ENCODE measurements at places on chromosomes 13 and 19. TPM values are rescaled to one million over a fixed set of nuclear protein-coding genes. Genes with fewer than 3 reads are reported as not detected.

GRCh38 chr13:80037505-80037888 is 303.4 kb downstream of the SPRY2 start:
- ATAC-seq: no peak

GRCh38 chr13:32932376-32932775 is 83.8 kb upstream of the KL start:
- no peak for ATAC-seq

DNA sequence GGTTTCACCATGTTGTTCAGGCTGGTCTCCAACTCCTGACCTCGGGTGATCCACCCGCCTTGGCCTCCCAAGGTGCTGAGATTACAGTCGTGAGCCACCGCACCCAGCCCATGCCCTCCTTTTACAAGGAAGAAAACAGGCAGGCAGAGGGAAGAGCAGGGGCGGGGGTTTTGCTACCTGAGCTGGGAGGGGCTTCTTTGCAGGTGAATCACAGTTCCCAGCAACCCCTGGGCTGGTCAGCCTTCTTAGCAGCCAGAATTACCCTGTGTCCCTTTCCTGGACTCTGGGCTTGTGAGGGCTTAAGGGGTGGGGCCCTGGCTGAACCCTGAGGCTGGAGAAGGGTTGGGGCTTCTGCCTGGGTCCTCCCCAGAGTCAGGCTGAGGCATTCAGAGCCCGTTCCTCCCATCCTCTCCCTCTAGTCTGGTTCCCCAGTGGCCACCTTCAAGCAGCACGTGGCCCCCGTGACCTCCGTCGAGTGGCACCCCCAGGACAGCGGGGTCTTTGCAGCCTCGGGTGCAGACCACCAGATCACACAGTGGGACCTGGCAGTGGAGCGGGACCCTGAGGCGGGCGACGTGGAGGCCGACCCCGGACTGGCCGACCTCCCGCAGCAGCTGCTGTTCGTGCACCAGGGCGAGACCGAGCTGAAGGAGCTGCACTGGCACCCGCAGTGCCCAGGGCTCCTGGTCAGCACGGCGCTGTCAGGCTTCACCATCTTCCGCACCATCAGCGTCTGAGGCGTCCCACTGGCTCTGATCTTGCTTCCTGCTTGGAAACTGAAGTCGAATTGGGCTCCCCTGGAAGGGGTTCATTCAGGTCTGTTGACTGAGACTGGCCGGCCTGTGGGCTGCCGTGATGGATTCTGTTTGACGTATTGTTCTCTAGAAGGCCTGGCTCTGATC is 2.8 kb upstream of the KCNJ14 start:
- ATAC-seq: no peak

GRCh38 chr13:98353750-98354149 is 176.7 kb upstream of the RNF113B start:
- no peak for ATAC-seq

- no peak for ATAC-seq
Observed at GRCh38 chr13:54226876-54227275, 1198.3 kb downstream of the OLFM4 start.

- no peak for ATAC-seq
Observed at GRCh38 chr19:2145831-2146241, 5.5 kb downstream of the AP3D1 start.

- ATAC-seq: no peak
Observed at GRCh38 chr13:30796132-30796572, 60.8 kb downstream of the ALOX5AP start.

DNA sequence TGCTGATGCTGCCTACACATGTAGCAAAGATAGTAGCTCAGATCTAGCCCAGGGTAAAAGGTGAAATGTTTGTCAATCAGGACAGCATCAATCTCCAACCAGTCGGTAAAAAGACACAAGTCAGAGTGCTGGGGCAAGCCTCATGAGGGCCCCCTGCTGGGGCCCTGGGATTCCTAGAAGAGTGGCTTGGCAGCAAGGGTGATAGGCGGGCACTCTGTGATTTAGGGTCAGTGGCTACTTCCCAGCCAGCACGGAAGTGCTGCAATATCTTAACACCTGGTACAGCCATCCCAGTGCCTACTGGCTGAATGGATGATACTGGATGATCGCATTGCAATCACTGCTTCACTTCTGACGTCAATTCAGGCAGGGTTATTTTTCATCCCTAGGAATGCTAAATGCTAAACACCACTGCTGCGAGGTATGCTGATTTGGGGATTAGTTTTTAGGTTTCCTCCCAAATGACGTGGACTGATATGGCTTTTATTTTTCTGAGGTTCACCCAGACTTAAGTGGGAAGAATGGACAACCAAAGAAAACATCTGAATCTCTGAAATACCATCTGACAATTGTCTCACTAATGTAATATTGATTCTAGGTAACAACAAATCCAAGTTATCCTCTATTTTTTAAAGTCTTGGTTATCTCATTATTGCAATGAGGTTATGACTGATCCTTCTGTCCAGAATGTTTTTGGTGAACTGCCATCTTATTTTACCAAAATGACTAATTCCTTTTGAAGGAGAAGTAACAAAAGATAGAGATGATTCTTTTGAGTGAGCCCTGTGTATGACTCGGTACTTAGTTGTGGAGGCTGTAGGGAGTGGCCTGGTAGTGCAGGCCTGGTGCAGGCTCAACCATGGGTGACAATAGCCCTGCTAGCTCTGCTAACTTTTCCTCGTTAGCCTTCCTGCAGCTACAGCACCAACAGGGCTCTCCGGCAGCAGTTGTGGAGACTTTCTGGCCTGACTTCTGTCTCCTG is 432.5 kb downstream of the FGF9 start:
- ATAC-seq: no peak

GRCh38 chr19:10226376-10227025 is 4.6 kb downstream of the S1PR2 start:
- peak; percentile 86 for ATAC-seq

GRCh38 chr19:4518345-4519171 is at the start of gene PLIN4:
Gene PLIN4, minus strand, starts transcription at chr19:4518486. Its CDS starts 214 bp downstream, at chr19:4518272.
- ATAC-seq: peak; percentile 94

- no peak for ATAC-seq
Observed at GRCh38 chr13:102152790-102153189, 249.1 kb downstream of the FGF14 start.

- no peak for ATAC-seq
Observed at GRCh38 chr13:31227870-31228269, 28.1 kb downstream of the B3GLCT start.

DNA sequence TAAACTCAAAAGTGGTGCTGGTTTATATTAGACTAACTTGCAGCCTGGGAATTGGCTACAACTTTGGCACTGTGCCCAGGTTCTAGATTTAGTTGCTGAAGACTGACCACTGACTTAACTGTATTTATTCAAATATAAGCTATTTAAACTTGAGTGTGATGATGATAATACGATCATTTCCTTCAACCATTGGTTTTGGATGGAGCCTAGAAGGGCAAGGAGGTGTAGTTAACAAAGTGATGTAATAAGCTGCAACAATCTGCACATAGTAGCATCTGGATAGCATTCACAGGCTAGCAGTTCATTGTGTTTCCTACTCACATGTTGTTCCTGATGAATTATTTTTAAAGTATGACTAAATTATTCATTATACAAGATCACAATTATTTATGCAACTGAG is 55.2 kb upstream of the DACH1 start:
- no peak for ATAC-seq

- ATAC-seq: no peak
Observed at GRCh38 chr19:13669780-13670355, 94.5 kb upstream of the MRI1 start.

DNA sequence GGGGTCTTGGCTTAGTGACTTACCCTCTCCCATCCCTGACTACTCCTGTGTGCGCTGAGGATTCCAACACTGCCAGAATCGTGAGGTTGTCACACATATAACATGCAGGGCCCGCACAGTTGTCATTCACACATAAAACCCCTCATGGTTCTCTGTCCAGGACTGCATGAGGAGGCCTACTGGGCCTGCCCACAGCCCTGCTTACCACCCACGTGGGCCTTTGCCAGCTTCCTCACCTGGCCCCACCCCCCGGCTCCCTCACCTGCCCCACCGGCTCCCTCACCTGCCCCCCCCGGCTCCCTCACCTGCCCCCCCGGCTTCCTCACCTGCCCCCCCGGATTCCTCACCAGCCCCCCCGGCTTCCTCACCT is 197.2 kb downstream of the TEX29 start:
- ATAC-seq: no peak

- ATAC-seq: no peak
Observed at GRCh38 chr19:50601407-50602088, 33.3 kb upstream of the LRRC4B start.

DNA sequence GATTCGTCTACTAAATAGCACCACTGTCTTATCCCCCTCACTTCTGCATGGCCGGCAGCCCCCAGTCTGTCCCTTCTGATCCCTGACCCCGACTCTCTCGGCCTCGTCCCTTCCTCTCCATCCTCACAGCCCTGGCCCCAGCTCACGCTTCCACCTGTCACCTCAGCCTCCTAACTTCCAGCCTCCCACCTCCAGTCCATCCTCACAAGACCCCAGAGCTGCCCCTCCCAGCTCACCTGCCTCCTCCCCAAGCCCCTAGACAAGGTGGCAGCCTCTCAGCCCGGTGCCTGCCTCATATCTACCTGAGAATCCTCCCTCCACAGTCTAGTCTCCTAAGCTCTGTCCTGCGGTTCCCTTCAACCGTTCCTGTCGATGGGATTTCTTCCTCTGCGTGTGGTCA is 10.0 kb downstream of the KCNC3 start:
- ATAC-seq: no peak

DNA sequence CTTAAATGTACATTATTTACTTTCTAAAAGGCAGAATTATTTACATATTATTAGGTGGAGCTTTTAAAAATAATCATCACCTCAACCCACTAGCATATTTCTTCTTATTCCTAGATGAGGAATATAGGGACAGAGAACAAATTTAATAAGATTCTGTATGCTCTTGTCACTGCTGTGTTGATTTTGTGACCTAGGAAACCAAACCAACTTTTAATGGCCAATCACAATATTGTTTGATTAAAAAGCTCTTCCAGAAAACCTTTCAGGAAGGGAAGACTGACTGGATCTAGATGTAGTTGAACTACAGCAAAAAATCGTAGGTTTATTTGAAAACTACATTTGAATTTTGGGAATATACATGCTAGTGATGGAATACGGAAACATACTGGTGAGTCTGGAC is 91.8 kb upstream of the RAP2A start:
- no peak for ATAC-seq

- ATAC-seq: no peak
Observed at GRCh38 chr13:58919551-58919950, 1244.2 kb downstream of the DIAPH3 start.

DNA sequence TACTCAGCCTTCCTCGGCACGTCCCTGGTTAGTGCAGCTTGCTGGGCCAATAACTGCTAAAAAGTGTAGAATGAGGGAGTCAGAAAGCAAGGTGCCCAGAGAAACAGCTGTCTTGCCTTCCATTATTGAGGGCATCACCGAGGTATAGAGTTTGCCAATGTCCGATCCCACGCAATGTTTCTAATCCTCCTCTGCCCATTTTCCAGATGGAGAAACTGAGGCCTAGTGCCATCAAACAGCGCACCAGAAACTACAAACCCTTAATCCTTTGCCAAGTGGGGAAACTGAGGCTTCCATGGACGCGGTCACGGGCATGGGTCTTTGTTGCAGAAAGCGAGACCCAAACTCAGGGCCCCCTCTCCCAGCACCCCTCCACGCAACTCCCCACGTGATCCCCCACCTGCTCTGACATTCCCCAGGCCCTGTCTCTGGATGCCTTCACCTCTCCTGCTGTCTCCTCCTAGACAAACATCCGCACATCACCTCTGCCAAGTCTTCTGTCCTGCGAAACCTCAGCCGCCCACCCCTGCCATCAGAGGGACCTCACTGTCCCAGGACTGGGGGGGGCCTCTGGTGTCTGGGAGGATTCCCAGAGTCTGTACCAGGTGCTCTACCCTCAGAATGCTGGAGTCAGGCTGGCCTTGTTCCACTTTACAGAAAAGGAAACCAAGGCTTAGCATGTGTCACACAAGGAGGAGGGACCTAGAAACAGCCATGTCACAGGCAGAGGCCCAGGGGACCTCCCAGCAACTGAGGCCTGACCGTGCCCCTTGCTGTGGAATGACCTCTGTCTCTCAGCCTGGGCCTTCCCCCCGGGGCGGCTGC is 930 bp upstream of the PDE4C start:
- no peak for ATAC-seq

- ATAC-seq: peak; percentile 78
Observed at GRCh38 chr13:20714563-20715329, 11.2 kb downstream of the IL17D start.

DNA sequence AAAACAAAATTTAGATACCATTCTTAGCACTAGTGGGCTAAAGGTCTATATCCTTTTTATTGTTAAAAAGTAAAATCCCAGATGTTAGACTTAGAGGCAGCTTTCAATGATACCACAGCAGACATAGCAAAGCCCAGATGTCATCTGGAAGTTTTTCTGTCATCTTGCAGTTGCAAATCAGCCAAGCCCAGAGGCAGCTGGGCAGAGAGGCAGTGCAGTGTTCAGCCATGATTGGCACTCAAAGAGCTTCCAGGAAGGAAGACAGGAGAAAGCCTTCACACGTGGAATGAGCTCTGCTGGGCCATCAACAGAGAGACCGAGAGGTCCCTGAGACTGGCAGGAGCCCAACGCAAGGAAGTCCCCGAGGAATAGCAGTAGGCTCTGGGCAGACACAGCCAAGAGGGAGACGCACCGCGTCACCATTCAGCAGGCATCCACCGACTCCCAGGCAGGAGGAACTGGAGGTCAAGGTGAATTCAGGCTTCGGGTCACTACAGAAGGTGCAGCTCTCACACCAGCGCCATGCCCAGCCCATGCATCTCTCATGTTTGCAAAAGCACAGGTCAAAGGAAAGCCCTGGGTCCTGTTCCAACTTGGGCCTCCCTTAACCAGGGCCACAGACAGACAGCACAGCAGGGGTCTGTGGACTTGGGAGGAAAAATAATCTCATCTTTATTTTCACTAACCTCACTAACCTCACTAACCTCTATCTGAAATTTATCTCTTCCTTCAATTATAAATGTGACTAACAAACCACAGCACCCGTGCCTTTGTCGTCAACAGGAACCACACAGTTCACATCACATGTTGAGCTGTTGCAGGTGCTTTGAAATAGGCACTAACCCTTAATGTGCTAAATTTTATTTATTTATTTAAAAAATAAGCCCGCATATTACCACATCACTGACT is 54.9 kb downstream of the TUBGCP3 start:
- no peak for ATAC-seq

The FCAR gene
- total RNA-seq: 2.7 TPM

The LRRC4B gene
- 5.8 TPM for total RNA-seq

The KIR2DL1 gene
- not detected for total RNA-seq

The TEX29 gene
- not detected for total RNA-seq

The PGLYRP1 gene
- total RNA-seq: not detected

The ZNF724 gene
- 0.69 TPM for total RNA-seq

The MIA gene
- 1.4 TPM for total RNA-seq

The PAK4 gene
- 6.1 TPM for total RNA-seq

The PLVAP gene
- total RNA-seq: 110 TPM

The CPB2 gene
- total RNA-seq: not detected

The LGI4 gene
- total RNA-seq: 47.9 TPM

The SLC46A3 gene
- 20.7 TPM for total RNA-seq

The RNF225 gene
- 1.5 TPM for total RNA-seq

The CYP2A7 gene
- not detected for total RNA-seq

The NFIC gene
- 165 TPM for total RNA-seq

The FUT2 gene
- 3.4 TPM for total RNA-seq

The CRB3 gene
- not detected for total RNA-seq

All from gastroesophageal sphincter (tissue), 4 donors.